ENCODE measurements at places on chromosomes 2 and 18.

- no peak for DNase-seq
Observed at GRCh38 chr2:217061916-217062505, 202.1 kb upstream of the TNP1 start.

DNA sequence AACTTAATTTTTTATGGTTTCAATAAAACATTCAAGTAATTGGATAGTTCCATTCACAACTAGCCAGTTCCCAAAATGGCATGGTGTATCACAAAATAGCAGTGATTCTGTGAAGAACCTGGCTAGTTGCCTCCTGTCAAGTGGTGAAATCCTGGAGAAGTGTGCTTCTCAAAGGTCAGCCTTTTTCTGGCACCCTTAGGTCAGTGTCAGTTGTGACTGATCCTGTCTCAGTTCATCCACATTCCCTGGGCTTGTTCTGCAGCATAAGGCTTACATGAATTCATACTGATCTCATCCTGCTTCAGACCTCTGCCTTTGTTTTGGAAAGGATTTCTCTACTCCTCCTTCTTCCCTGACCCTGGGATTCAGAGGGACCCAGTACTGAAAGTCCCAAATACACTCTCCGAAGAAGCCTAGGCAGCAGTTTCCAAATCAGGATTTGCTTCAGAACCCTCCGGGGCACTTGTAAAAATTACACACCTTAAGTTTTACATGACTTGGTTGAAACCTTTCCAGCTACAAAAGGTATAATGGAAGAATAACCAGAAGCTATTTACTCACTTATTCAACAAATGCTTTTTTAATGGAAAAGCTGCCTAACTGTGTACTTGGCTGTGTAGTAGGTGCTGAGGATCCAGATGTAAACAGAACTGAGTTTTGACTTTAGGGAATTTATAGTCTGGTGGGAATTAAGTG, 11.0 kb downstream of the MAP3K20 start:
- DNase-seq: no peak

GRCh38 chr2:160993654-160994061, 166.6 kb upstream of the TANK start:
- DNase-seq: no peak

- DNase-seq: no peak
Observed at GRCh38 chr2:98761909-98762308, 31.0 kb upstream of the MGAT4A start.
